ENCODE measurements at places on chromosomes 1 and 21.
A peak's percentile ranks its signal among the peaks of the same experiment; 100 is the strongest.

- peak; percentile 90 for DNase-seq
Measured at GRCh38 chr1:30379684-30380624, 343.4 kb downstream of the MATN1 start.

- no peak for DNase-seq
Measured at GRCh38 chr1:169731446-169731845, 2.4 kb downstream of the SELE start.

GRCh38 chr1:154353460-154353904 lies 28.2 kb downstream of the ATP8B2 start:
- peak; percentile 51 for DNase-seq

DNA sequence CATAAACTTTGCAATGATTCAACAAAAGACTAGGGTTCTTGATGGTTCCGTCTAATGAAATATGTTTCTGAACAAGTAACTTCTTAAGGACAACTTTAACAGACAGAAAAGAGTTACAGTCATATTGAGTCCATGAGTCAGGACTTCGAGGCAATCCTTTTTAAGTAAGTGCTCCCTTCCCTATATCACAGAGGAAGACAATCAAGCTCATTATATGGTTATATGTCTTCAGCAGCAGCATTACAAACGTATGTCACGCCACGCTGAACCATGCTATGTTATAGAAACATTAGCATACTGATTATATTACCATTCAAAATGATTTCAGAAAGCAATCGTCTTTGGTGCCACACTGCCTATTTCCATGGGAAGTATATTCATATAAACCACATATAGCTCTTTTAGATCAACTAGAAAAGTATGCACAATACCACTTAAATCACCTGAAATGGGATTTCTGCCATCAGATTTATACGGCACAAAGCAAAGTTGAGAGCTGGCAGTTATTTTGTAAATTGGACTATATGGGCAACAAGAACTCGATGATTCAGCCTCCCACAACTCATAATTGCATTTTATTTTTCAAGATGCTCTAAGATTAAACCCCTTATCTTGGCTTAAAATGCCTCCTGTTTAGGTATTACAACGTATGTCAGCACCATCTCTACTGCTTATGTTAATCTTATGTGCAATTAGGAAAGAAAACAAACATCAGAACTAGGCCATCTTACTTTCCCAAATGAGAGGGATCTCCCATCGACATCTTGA lies 111.3 kb upstream of the SAMSN1 start:
- no peak for DNase-seq

DNA sequence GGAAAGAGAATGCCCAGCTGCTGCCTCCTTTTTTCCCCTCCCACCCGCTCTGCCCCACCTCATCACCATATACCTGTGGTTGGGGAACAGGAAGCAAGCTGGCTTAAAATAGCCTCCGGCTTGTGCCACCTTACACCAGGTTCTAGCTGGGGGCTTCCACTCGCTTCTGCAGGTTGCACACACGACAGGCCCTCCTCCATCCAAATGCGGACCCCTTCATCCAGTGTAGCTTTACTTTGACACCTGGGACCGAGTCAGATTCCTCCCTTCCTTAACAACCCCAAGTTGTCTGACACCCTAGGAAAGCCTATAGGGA lies 14.6 kb downstream of the BLACAT1 start:
- no peak for DNase-seq

DNA sequence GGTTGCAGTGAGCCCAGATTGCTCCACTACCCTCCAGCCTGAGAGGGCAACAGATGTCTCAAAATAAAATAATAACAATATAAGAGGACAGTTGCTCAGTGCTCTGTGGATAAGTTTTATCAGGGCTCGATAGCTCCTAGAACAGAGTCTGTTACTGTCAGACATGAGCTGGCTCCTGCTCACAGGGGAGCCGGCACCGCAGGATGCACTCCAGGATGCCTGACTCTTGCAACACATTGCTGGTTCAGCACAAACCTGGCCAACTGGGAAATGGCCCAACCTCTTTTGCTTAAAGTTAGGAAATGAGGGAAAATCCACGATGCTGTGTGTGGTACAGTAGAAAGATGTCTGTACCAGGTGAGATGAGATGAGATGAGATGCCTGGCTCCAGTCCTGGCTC lies 5.8 kb upstream of the CTSE start:
- DNase-seq: no peak

DNA sequence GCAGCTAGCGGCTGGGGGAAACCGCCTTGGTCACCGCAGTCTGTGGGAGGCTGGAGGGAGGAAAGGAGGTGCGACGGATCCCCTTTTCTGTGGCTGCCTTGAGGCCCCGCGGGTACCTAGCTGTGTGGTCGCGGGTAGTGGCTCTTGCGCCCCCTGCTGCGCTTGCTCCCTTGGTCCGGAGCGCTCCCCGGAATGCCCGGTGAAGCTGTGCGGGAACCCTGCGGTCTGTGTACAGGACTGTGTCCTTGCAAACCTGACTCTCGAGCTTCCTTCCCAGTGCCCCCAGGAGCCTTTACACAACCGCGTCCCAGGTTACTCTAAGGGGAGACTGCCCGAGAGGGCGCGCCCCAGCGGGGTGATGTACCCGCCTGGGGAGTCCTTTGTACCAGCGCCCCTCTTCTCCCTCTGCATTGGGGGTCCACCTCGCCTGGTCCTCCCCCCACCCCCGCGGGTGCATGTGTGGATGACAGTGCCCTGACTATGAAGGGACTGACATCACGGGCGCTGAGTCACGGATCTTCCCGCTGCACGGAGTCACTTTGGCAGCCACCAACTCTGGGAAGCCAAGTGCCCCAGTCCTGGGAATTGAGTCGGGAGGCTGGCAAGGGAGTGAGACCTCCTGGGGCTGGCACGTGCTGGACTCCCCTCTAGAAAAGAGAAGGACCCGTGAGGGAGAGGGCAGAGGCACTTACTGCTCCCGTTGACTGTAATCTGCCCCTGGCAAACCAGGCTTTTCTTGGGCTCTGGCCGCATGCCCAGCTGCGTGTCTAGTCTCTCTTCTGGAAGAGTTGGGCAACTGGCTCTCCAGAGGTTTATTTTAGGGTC lies 816 bp downstream of the IL6R start:
- peak; percentile 77 for DNase-seq

DNA sequence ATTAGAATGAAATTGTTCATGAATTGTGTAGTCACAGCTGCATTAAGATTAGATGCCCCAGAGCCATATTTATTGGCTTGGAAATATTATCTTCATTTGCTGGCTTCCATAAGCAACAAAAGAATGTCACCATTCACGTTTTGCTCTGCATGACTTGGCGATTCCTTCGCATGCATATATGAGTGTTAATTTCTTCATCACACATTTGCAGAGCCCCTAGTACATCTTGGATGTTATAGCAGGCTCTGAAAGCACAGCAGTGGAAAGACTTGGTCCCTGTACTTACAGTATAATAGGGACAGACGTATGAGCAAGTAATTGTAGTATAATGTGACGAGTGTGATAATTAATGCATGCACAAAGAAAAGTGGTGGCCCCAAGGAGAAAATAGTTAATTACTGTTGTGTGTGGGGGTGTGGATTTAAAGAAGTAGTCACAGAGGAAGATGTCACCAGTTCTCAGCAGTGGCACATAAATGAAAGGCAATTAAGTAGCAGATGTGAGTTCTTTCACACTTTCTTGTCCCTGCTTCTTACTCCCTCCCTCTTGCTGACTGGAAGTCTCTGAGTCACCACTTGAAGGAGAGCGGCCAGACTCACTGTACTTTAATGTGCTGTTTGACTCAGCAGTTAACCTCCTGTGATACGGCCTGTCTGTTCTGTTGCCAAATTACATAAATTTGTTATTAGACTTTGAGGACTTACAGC lies 21.0 kb downstream of the S100A10 start:
- peak; percentile 86 for DNase-seq

- no peak for DNase-seq
Measured at GRCh38 chr1:63690966-63691700, 82.7 kb upstream of the ROR1 start.

GRCh38 chr1:178500091-178500770 lies 3.5 kb upstream of the CLEC20A start:
- no peak for DNase-seq

- DNase-seq: no peak
Measured at GRCh38 chr1:232463225-232463624, 166.7 kb downstream of the SIPA1L2 start.

DNA sequence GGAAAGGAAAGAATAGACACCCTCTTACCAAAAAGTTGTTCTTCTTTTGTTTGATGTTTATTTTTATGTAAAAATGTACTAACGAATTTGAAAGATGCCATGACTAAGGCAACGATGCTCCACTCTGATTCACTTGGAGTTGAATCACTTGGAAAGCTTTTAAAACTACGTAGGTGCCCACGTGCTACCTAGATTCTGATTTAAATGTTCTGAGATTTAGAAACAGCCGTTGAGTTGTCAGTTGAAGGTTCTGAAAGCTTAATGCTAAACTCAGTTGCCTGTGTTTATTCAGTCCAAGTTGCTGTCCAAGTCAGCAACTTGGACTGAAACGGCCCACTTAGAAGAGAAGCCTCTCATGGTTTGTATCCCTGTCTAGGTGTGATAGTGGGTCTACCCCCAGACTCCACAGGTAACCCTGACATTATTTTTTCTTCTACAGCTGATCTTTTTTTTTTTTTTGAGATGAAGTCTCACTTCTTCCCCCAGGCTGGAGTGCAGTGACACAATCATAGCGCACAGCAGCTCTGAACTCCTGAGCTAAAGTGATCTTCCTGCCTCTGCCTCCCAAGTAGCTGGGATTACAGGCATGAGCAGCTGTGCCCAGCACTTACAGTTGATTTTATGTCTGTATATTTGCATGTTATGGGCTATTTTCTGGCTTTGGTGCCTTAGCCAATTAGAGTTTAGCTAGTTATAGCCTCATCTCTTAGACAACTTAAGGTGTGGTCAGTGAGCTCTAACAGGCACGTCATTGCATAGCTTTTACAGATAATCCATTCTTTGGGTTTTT lies 1.4 kb upstream of the VAMP4 start:
- no peak for DNase-seq

DNA sequence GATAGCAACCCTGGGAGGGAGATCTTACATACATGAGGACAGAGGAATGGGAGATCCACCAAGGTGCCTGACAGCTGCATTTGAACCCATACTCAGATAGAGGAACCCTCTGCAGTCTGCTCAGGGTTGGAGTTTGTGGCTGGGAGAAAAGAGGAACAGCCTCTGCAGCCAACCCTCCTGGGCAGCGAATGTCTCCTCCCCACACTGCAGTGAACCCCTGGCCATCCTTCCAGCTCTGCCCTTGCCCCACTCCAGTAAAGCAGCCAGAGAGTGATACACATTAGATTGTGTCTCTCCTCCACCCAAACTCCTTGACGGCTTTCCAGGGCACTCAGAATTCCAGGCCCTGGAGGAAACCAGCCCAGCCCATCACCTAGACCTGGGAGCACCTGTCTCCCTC lies 137.7 kb downstream of the RUNX1 start:
- DNase-seq: no peak

DNA sequence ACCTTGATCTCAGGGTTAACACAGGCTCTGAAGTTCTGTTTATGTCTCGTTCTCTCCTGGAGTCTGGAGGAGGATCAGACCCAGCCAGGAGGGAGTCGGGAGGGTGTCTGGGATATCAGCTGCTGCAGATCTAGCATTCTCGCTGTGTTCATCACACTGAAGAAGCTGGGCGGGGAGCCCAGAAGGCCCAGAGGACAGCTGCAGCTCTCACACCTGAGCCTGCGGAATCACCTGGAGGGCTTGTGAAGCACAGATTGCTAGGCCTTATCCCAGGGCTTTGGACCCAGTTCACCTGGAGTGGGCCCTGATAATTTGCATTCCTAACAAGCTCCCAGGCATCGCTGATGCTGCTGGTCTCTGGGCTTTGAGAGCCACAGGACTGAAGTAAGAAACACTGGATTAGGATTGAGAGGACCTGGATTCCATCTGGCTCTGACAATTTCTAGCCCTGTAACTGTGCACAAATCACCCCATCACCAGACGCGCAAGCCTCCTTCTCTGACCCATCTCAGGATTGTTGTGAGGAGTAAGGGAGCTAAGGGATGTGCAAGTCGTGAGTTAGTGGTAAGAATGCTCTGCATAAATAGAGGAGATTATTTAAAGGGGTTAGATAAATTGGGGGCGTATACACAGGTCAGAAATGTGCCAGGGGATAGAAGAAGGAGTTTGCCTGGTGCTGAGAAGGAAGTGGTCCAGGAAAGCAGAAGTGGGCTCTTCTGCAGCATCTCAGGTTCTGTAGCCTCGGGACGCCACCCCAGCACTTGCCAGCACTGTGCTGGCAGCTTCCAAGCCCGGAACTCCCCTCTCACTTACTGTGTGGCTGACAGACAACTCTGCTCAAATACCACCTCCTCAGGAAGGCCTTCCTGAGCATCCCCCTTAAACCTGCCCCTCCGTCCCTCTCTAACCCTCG lies 19.1 kb downstream of the ABCA4 start:
- no peak for DNase-seq

- peak; percentile 84 for DNase-seq
Measured at GRCh38 chr1:184078564-184079249, 27.2 kb downstream of the TSEN15 start.

- no peak for DNase-seq
Measured at GRCh38 chr1:228114827-228115226, 5.7 kb upstream of the MRPL55 start.

GRCh38 chr1:14672005-14672404 lies 73.5 kb downstream of the KAZN start:
- no peak for DNase-seq

GRCh38 chr1:172394141-172394751 lies 26.2 kb upstream of the C1orf105 start:
- peak; percentile 79 for DNase-seq

GRCh38 chr1:28313702-28314546 lies 14.9 kb upstream of the MED18 start:
- DNase-seq: peak; percentile 67

DNA sequence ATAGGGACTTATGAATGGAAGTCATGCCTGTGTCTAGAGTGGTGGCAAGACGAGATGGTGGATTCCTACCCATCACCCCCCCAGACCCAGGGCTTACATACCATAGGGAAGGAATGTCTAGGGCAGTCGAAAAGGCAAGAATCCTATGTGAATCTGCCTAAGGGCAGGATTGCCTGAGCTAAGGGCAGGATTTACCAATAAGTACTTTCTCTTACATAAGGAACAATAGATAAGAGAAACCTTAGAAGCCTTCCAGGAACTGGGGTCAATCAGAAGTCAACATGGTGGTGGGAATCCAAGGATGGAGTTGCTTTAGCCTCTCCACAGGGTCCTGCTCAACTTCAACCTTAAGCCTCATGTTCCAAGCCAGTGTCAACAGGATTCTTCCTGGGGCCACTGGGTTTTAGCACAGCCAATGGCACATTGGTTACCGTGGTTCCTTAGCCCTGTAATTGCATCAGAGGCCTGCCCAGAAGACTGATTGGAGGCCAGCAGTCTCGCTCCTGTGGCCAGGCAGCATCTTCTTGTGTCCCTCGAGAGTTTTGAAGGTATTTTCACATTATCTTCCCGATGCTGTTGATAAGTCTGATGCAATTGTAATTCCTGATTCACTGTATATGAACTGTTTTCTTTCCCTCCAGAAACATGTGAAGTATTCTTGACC lies 20.7 kb downstream of the BACE2 start:
- DNase-seq: no peak

DNA sequence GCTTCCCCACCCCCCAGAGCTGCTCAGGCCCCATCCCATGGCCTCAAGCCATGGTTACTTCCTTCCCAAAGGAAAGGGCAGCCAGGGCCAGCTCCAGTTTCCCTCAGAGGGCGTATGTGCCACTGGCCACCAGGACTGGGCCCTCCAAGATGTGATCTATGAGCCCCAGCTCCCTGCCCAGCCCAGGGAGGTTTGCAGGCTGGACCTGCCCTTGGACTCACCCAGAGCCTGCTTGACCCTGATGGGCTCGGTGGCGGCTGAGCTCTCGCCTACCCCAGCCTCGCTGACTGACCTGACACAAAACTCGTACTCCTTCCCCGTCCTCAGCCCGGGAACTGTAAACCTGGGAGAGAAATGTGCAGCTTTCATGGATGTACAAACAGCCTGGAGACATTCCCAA lies 29.6 kb downstream of the MYOM3 start:
- DNase-seq: no peak

GRCh38 chr1:57512386-57512785 lies 88.5 kb upstream of the DAB1 start:
- DNase-seq: no peak
